Psoas muscle (tissue), 8 donors: ENCODE measurements at places on chromosomes 2 and 18. TPM values are rescaled to one million over a fixed set of nuclear protein-coding genes. Genes with fewer than 3 reads are reported as not detected.

- H3K27ac ChIP-seq = peak overlapping the region; percentile 96
- no peaks in the 10 kb centered on the region for H3K27me3 ChIP-seq
- no peaks in the 10 kb centered on the region for H3K36me3 ChIP-seq
- H3K4me1 ChIP-seq = peaks cover 56% of the 10 kb centered on the region
Observed at GRCh38 chr2:127146820-127147502, 40.0 kb upstream of the BIN1 start.

- no peak overlapping the region for H3K4me3 ChIP-seq
- H3K27me3 ChIP-seq = no peaks in the 10 kb centered on the region
- no peak overlapping the region for H3K27ac ChIP-seq
- DNase-seq = no peak
Observed at GRCh38 chr2:49754381-49754780, 600.1 kb upstream of the FSHR start.

DNA sequence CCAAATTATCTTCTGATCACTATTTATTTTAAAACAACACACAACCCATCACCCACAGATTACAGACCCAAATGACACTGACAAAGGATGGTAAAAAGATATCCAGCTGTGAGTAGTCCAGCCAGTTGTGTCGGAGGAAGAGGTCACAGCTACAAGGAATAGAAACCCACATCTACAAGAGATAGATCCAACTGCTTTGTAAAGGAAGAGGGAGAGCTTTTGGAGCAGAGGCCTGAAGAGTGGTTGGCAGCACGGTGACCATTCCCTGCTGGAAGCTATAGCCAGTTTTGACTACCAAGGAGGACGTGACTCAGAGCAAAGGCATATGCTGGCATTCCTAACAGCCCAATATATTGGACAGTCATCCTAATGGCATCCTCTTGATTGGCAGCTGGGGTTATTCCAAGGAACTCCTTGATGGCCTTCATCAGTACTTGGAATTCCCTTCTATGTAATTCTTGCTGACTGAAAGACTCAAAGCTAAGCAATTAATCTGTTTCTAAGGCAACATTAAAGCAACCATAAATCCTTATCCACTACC lies 17.1 kb downstream of the SLC8A1 start:
- no peak overlapping the region for H3K27ac ChIP-seq
- DNase-seq = no peak
- H3K4me1 ChIP-seq = no peaks in the 10 kb centered on the region
- H3K4me3 ChIP-seq = no peak overlapping the region

CXCR1 gene
- total RNA-seq = 0.69 TPM

MAL gene
- 0.92 TPM for total RNA-seq

MBP gene
- total RNA-seq = 51.6 TPM
